ENCODE measurements at places on chromosomes 12 and 14.

- DNase-seq, result no peak
Measured at GRCh38 chr14:105042813-105043212, 21.9 kb upstream of the CDCA4 start.

DNA sequence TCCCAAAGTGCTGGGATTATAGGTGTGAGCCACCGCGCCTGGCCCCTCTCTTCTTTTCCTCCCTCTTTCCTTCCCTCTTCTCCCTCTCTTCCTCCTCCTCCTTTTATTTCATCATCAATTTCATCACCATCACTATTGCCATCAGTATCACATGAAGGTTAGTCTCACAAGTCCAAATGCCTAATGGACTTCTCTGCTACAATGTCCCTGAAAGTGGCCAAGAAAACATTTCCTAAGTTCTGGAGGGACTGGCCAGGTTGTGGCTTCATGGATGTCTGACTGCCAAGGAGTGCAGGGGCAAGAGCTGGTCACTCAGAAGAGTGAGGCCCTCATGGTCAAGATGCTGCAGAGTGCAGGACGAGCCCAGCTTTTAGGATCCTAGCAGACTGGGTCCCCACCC, 97.6 kb downstream of the SYNE3 start:
- DNase-seq, result no peak

- no peak for DNase-seq
Measured at GRCh38 chr12:109098183-109098604, 797 bp downstream of the UNG start.

DNA sequence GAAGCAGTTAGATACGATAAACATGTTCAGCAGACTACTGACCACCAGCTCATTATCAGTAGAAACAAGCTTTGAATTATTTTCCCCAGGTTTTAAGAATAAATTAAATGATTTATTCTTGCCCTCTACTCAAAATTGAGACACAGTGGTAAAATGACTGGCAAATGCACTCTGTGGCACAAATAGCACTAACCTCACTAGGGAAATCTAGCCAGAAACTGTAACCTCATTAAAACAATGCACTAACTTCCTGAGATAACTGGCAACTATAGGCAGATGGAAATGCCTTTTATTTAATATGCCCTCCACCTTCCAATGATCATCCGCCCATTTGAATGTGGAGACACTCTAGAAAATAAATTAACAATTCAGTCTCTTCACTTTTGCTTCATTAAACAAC, 33.2 kb downstream of the CPNE8 start:
- DNase-seq, result no peak

DNA sequence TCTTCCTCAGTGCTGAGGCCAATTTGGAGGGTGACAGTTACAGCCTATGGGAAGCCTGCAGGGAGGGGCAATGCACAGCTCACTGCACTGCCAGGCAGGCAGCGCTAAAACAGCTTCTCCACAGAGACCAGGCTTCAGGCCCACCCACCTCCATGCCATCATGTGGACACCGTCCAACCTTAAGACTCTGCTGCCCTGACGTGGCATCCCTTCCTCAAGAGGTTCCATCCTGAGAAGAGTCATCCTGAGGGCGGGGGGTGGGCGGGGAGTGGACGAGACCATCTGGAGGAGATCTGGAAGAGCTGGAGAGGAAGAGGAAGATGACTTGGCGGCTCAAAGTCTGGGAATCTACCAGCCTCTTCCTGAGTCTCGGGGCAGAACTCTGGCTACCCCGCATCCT, 8.4 kb upstream of the ACVRL1 start:
- no peak for DNase-seq

GRCh38 chr12:68623059-68623458, 12.4 kb downstream of the RAP1B start:
- DNase-seq, result no peak

DNA sequence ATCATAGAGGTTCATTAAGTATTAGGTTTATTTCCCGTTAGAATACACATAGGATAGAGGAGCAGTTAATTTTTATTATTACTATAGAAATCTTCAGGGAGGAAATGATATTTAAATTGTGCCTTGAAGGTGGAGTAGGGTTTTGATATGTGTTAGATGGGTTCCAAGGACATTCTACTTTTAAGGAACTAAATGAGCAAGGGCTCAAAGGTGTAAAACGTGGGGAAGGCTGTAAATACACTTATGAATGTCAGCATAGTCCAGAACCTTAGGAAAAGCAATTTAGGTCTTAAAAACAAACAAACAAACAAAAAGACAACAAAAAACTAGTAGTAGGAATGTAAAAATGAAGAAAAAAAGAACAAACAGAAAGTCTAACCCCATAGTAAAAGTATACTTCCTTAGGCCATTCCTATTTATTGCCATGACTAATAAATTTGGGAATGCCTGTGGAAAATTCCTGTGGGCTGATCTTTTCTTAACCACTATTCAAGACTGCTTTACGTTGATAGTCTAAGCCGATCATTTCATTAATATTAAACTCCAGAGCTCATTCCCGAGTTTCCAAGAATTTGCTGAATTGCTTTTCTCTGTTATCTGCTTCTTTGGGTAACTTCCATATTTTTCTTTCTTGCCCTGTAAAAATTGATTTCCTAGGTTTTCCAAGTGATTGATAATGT, 180.3 kb downstream of the RAD51B start:
- no peak for DNase-seq

GRCh38 chr14:72700338-72701236, 193.3 kb downstream of the DPF3 start:
- no peak for DNase-seq

GRCh38 chr14:54672181-54672580, 105.3 kb downstream of the SAMD4A start:
- DNase-seq, result no peak

- DNase-seq, result no peak
Measured at GRCh38 chr14:28375295-28375694, 391.3 kb upstream of the FOXG1 start.

DNA sequence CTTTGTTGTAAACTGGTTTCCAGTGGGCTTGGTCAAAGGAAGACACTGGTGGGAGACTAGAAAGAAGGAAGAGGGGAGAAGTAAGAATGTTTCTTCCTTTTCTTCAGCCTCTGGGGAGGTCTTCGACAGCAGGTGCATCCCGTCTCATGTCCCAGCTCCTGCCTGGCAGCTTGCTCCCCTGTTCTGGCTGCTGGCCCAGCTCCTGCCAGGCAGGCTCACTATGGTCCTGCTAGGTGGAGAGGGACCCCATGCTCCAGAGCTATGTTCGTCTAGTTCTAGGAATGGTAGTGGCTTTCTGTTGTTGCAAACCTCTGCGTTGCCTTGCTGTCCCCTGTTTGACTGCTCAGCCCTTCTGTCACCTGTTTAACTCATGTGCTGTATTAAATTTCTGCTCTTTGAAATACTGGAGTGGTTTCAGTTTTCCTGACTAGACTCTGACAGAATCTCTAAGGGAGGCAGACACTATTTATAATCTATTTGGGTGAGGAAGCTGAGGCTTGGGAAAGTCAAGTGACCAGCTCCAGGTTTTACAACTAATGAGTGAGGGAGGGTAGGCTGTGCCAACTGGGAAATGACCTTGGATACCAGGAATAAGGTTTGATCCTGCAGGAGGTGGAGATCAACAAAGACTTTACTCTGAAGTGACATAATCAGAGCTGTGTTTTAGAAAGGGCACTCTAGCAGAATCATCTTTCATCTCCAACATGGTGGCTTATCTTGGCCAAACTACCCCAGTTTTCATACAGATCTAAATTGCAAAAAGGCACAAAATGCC, 94.7 kb upstream of the DDHD1 start:
- DNase-seq, result no peak

DNA sequence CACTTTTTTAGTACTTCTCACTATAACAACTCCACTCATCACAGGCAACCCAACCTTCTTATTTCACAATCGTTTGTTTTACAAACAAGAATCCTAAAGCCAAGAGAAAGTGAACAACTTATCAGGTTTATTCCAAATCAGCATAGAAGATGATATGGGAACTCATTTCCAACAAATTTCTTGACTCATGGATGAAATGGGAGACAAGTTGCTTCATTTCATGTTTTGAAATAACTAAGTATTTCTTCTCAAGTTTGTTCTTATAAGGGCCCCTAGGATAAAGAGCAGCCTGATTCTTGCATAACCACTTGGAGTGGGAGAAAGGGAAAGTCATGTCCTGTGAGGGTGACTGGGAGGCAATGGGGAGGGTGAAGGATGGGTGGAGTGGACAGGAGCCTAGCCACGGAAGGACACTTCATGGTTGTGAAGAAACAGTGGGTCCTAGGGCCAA, 168.3 kb downstream of the DUSP6 start:
- DNase-seq, result no peak

- DNase-seq, result no peak
Measured at GRCh38 chr12:124953689-124954405, 35.1 kb downstream of the DHX37 start.

DNA sequence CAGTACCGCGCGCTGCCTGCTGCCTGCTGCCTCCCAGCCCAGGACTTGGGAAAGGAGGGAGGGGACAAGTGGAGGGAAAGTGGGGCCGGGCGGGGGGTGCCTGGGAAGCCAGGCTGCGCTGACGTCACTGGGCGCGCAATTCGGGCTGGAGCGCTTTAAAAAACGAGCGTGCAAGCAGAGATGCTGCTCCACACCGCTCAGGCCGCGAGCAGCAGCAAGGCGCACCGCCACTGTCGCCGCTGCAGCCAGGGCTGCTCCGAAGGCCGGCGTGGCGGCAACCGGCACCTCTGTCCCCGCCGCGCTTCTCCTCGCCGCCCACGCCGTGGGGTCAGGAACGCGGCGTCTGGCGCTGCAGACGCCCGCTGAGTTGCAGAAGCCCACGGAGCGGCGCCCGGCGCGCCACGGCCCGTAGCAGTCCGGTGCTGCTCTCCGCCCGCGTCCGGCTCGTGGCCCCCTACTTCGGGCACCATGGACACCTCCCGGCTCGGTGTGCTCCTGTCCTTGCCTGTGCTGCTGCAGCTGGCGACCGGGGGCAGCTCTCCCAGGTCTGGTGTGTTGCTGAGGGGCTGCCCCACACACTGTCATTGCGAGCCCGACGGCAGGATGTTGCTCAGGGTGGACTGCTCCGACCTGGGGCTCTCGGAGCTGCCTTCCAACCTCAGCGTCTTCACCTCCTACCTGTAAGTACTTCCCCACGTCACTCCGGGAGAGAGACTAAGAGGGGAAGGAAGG, at the start of gene LGR5:
TSS of gene LGR5 (plus strand) at position 186 of the 732 bp plus-strand sequence. CDS start at position 469, 283 bp downstream.
- DNase-seq, result no peak

DNA sequence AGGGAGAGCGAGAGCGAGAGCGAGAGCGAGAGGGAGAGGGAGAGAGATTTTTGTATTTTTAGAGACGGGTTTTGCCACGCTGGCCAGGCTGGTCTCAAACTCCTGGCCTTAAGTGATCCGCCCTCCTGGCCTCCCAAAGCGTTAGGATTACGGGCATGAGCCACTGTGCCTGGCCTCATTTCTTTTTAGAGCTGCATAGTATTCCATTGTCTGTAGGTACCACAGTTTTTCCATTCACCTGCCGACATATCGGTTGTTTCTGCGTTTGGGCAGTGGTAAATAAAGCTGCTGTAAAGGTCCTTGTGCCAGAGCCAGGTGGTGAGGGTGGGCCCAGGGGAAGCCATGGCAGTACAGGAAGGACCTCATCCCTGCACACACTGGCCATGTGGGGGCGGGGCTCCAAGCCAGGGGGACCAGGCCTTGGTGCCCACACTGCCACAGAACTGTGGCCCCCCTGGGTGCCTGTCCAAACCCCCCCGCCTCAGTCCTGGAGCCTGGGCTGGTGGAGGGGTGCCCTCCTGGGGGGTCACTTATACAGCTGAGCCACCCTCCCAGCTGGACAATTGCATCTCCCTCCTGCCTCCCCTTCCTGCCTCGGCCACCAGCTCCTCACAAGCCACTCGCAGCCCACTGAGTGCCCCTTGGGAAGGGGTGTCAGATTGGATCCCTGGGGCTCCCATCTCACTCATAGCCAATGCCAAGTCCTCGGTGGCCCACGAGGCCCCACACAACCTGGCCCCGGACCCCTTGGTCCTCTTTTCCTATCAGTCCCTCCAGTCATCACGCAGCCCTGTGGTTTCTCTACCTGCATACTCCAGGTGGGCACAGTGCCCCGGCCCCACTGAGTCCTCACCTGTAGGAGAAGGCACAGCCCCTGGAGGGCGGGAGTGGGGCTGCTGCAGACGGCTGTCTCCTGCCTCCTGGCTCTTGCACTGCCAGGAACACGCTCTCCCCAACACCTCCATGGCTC, 1.7 kb upstream of the PUS1 start:
- no peak for DNase-seq

DNA sequence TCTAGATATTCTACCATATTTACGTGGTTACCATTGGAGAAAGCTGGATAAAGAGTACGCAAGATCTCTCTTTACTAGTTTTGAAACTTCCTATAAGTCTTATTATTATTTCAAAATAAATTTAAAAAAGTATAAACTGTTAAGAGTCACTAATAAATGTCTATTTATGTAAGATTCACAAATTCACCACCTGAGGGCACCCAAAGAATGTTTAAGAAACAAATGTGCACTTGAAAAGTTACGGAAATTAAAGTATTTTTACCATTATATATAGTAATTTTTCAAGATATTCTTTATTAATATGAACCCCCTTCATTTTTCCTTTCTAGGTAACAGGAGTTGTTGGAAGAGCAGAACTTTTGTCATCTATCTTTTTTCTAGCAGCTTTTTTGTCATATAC, 11.9 kb downstream of the TMTC3 start:
- no peak for DNase-seq

GRCh38 chr12:95859344-95859816, 628 bp downstream of the SNRPF start:
- no peak for DNase-seq

Measured in CD4-positive, alpha-beta T cell treated with Interferon alpha-2 for 1 hour (primary cell).